ENCODE measurements at places on chromosomes 1 and 21. TPM values are rescaled to one million over a fixed set of nuclear protein-coding genes. Genes with fewer than 3 reads are reported as not detected.

- DNase-seq: no peak
These were observed 90.0 kb downstream of the ARHGEF10L start for GRCh38 chr1:17629460-17629859.

RIMKLA gene
- total RNA-seq: not detected

TTC39A gene
- not detected for total RNA-seq

SARS1 gene
- total RNA-seq: 149 TPM

- no peak for DNase-seq
These were observed 3.1 kb downstream of the IL6R start for GRCh38 chr1:154408174-154408777.

WDR26 gene
- total RNA-seq: 34.6 TPM

- DNase-seq: peak; percentile 79
These were observed 402.1 kb downstream of the SETD4 start for GRCh38 chr21:35658242-35658641.

ATF3 gene
- total RNA-seq: 1.1 TPM

SLC9C2 gene
- not detected for total RNA-seq

KCNJ9 gene
- total RNA-seq: not detected

OR2L5 gene
- not detected for total RNA-seq

DNA sequence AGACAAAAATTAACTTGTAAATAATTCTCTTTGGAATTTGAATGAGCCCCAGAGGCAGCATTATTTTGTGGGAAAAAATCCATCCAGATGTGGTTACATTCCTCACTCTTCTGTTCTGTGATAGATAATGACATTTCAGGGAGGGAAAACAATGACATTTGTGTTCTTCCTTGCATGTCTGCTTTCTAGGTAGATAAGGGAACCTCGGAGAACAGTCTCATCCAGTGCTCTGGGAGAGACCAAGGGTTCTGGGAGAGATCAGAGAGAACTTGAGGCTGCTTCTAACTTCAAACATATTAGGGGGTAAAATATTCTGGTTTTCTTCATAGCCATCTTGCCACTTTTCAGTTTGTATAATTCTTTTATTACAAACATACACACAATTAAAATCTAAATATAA is 269.2 kb downstream of the NEGR1 start:
- DNase-seq: no peak

DNA sequence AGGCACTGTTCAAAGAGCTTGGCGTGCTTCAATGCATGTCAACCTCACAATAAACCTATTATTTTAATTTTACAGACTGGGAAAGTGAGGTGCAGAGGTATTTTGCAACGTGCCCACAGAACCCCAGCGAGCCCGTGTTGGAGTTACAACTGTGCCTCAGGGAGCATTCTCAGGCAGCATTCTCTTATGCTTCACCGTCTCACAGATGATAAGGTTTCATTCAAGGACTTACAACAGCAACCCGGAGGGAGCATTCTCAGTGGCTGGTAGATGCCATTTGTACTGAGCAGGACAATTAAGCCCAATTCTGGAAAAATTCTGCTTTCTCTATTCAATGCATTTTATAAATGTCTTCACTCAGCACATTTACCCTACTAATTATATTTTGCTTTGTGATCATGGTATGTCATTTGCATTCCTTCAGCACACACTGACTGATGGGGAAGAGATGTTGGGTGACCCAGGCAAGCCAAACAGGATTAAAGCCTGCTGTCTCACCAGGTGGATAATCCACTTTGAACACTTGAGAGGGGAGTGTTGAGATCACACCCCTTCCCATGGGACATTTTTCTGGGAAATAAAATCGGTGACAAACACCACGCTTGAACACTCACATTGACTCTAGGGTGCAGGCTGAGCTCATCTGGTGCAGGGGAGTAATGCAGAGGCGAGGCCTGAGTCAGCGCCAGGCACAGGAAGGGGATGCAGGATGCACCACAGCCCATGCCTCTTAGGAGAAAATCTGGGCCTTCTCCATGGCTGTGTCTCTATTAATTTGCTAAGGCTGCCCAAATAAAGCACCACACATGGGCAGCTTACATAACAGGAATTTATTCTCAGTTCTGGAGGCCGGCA is 113.9 kb downstream of the CLIC6 start:
- no peak for DNase-seq

OR6N1 gene
- not detected for total RNA-seq

IFNLR1 gene
- total RNA-seq: not detected

CYP4A11 gene
- not detected for total RNA-seq

GRCh38 chr21:24852610-24853195 is 754.6 kb downstream of the MRPL39 start:
- DNase-seq: no peak

DNA sequence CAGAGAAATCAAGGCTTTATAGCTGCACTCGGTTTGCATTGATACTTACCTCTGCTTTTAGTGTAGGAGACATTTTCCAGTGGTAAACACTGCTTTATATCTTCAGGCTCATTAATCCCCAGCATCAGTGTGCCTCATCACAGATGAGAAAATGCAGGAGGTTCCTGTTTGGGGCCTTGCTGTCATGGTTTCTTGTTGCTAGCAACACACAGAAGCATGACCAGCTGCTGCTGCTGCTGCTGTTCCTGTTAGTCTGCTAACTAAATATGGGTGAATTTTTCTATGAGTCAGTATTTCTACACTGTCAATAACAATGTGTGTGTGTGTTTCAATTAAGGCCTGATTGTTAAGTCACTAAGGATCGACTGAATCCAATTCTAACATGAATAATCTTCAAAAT is 85.8 kb upstream of the RGS1 start:
- DNase-seq: peak; percentile 98

- no peak for DNase-seq
These were observed 17.7 kb downstream of the PTPRC start for GRCh38 chr1:198656500-198656932.

CADM3 gene
- total RNA-seq: 1.0 TPM

OR2M3 gene
- total RNA-seq: not detected

IPO13 gene
- 30.5 TPM for total RNA-seq

ABCA4 gene
- total RNA-seq: under 0.01 TPM

OR2G6 gene
- total RNA-seq: not detected

- no peak for DNase-seq
These were observed 2.2 kb downstream of the PADI4 start for GRCh38 chr1:17310068-17310640.

DNA sequence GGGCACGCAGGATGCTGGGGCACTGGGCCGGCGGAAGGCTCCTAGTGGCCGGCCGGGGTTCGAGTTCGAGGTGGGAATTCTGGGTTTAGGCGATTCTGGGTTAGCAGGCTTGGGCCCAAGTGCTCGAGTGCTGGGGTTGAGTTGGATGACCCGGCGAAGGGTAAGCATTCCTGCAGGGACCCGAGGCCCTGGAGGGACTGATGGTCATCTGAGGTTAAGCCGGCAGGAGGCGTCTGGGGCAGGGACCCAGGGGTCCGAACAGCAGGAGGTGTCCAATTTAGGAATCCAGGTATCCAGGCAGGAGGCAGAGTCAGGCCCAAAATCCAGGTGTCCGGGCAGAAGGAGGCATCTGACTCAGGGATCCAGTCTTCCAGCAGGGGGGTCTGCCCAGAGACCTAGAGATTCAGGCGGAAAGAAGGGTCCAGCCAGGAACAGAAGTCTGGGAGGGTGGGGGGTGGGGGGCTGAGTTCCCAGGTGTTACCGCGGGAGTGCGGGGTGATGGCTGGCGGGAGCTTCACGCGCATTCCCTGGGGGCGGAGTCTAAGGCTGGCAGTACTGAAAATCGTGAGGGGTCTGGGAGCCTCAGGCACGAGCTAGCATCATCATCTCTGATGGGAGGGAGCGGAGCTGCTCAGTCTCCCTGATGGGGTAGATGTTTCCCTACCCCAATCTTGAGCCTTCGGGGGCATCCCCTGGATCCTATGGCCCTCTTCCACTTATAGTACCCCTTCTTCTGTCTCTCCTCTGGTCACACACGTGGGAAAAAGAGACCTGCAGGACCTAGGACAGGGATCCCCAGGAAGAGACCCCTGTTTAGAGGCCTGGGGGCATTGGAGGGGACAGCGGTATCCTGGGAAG is 585 bp downstream of the GPR3 start:
- DNase-seq: no peak

DNA sequence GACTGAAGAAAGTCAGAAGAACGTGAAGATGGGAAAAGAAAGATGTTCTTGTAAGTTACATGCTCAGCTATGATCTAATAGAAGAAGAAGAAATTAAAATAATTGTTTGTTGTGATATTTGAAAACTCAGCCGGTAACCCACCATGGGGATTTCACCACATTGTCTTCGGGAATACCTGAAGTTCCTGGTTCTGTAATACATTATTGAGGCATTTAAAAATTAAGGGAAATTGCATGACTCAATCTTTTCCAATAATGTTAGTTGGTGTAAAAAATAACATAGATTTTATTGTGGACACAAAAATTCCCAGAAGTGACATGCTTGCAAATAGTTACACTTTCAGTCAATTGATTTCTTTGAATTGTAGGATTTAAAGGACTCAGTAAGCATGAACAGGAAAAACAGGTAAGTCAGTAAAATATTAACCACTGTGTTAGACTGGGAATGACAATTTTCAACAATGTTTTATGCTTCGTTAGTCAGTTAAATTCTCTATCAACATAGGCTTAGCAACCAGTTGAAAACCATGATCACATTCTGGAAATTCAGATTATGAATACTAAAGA is 745.1 kb downstream of the LTN1 start:
- no peak for DNase-seq

- DNase-seq: peak; percentile 42
These were observed 404 bp downstream of the LRRC8C start for GRCh38 chr1:89633248-89633799.

DNA sequence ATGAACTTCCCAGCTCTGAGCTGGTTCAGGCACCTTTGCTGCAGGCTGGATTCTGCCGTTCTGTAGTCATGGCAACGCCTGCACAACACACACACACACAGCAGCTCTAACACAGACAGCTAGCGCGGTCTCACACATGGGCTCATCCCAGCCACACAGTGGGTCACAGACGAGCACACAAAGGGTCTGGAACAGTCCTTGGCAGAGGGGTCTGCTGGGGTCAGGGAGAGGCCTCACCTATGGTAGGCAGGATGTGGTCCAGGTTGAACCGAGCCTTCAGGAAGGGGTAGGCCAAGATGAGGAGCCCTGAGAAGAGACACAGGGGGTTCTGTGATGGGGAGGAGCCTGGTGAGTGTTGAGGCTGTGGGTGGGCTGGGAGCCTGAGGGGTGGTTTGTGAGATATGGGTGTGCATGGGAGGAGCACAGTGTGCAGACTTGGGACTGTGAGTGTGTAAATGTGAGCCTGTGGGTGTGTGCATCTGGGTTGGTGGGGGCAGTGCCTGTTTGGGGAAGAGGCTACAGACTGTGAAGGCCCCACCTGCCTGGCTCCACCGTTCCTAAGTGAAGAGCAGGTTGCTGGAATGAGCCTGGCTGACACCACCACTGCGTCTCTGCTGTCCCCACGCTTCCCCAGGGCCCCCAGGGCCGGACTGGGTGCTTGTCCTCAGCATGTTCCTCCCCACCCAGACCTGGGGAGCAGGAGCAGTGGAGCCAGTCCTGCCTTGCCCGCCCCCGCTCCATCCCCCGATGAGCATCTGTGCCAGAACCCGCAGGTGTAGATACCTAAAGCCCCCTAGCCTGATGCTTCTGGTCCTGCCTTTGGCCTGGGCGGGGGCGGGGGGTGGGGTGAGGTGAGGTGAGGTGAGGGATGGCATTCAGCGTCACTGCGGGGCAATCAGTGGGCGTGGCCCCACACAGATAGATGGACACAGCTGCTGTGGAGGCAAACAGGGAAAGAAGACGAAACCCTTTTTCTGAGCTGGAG is 1.5 kb downstream of the KNCN start:
- peak; percentile 50 for DNase-seq

PRPF38B gene
- total RNA-seq: 15.9 TPM

GRCh38 chr1:113389953-113390834 is at the start of gene MAGI3:
MAGI3 (plus strand) TSS chr1:113390515; CDS start chr1:113391034, 519 bp downstream.
- DNase-seq: peak; percentile 98

GRCh38 chr1:213244664-213245091 is 193.6 kb downstream of the RPS6KC1 start:
- peak; percentile 51 for DNase-seq

CTSK gene
- 1.7 TPM for total RNA-seq

DNA sequence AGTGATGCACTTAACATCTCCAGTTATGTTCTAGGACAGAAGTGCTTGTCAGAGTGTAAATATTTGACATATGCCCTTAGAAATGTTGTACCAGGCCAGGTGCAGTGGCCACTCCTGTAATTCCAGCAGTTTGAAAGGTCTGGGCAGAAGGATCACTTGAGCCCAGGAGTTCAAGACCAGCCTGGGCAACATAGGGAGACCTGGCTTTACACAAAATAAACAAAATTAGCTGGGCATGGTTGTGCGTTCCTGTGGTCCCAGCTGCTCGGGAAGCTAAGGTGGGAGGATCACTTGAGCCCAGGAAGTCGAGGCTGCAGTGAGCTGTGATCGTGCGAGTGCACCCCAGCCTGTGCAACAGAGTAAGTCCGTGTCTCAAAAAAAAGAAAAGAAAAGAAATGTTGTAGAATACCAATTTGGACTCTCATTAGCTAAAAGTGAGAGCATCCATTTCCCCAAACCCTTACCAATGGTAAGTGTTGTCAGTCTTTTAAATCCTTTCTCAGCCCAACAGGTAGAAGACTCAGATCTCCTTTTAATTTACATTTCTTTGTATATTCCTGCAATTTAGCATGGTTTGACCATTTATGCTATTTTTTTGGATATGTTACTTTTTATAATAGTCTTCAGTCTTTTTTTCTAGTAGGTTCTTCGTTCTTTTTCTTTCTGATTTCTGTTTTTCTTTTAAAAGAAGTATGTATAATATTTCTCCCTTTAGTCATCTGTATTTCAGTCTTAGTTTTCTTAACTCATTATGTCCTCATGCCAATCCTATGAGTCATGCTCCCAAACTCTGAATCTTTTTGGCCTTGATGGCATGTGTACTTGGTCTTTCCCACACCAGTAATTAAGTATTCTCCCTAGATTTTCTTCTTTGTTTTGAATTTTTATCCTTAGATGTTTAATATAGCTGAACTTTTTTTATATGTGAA is 74.4 kb downstream of the CAMTA1 start:
- DNase-seq: peak; percentile 98

GRCh38 chr1:43573066-43573800 is 42.5 kb downstream of the PTPRF start:
- DNase-seq: no peak

CD1C gene
- not detected for total RNA-seq

GRCh38 chr21:39951183-39952101 is 84.2 kb downstream of the PCP4 start:
- DNase-seq: no peak
